ENCODE measurements at places on chromosomes 7 and 10. TPM values are rescaled to one million over a fixed set of nuclear protein-coding genes. Genes with fewer than 3 reads are reported as not detected.

- DNase-seq, result no peak
Observed at GRCh38 chr7:91079487-91079886, 184.7 kb upstream of the FZD1 start.

- no peak for DNase-seq
Observed at GRCh38 chr10:125694883-125695282, 11.9 kb upstream of the TEX36 start.

- DNase-seq, result no peak
Observed at GRCh38 chr7:36360244-36360643, 29.4 kb upstream of the ANLN start.

GRCh38 chr7:117138981-117139380 lies 183.9 kb downstream of the WNT2 start:
- DNase-seq, result no peak

- DNase-seq, result no peak
Observed at GRCh38 chr10:99698504-99699080, 33.3 kb downstream of the COX15 start.

Gene FGL2
- 34.4 TPM for total RNA-seq

GRCh38 chr10:125708971-125709503 lies 10.5 kb upstream of the EDRF1 start:
- DNase-seq, result no peak

Gene RBP4
- total RNA-seq, result 977 TPM

DNA sequence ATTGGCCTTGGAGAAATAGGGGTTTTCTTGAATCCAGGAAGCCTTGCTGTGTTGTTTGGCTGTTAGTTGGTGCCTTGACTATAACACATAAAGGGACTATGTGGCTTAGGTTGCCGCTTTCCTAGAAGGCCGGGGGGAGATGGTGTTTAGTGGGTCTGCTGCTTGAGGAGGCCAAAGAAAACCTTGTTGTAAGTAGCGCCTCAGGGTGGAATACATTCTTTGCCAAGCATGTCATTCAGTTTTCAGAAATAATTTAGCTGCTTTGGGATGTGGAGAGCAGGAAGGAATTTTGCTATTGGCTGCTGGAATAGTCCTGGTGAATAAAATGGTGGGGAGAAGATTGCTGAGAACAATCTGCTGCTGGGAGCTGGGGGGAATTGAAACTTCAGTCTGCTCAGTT lies 132.9 kb upstream of the WNT16 start:
- no peak for DNase-seq

Gene TLX1
- not detected for total RNA-seq

- no peak for DNase-seq
Observed at GRCh38 chr7:108181073-108181985, 51.2 kb upstream of the LAMB4 start.

Gene CHRM2
- total RNA-seq, result not detected

Gene TFAM
- 27.9 TPM for total RNA-seq

GRCh38 chr10:22252801-22253579 lies 35.2 kb upstream of the EBLN1 start:
- no peak for DNase-seq

Gene CLEC5A
- total RNA-seq, result 2.6 TPM

Data from mesenteric fat pad (tissue), 1 donor.